Stimulated activated CD4-positive, alpha-beta T cell treated with anti-CD3 and anti-CD28 coated beads, Interleukin-1b, Interleukin-23, amount 100 ng/mL, for 48 hours (primary cell): ENCODE measurements at places on chromosomes 2 and 18.

GRCh38 chr2:9618410-9618809 is 12.4 kb downstream of the YWHAQ start:
- no peak for DNase-seq

GRCh38 chr2:132438691-132439090 is 22.1 kb downstream of the GPR39 start:
- peak; percentile 15 for DNase-seq

- DNase-seq, result no peak
These were observed 15.4 kb upstream of the CAVIN2 start for GRCh38 chr2:191862156-191862775.

DNA sequence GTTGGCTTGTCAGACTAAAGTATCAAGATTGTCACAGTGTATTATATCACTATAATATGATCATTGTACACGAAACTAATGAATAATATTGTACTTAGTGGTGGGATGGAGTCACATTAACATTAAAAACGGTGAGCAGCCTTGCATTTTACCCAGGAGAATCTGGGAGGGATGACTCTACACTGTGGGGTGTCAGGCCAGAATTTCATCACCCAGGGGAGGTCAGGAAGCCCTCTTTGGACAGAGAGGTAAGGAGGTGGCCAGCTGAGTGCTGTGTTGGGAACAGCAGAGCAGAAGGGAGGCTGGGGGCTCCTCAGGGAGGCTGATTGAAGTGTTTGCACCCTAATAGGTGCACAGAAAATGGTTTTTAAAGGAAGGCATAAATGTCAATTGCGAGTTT is 33.0 kb downstream of the CDCA7 start:
- no peak for DNase-seq

- no peak for DNase-seq
These were observed 9.6 kb downstream of the SH3YL1 start for GRCh38 chr2:254241-254640.

DNA sequence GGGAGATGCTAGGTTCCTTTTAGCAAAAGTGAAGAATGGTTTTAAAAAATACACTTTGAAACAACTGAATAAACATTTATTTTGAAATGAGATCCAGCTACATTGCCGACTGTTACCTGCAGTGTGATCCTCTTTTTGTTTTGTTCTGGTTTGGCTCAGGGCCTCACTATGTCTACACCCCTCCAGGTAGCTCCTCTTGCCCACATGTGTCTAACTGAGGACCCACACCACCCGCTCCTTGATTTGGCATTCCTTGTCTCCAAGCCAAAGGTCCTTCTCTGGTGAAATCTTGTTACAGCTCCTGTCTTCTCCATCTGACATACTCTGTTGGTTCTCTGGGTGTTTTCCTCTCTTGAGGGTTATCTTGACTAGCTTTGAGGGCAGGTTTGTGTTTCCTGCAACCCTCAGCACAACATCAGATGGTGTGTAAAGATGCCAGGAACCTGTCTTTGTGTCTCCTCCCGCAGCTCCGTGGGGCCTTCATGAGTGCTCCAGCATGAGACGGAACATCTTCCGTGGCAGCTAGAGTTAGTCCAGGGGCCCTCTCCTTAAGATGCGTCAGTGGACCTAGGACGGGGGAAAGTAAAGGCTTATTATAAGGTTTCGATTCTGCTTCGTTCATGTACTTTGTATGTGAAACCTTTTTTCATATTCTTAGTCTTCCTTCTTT is 32.1 kb downstream of the MAP4K4 start:
- peak; percentile 44 for DNase-seq

DNA sequence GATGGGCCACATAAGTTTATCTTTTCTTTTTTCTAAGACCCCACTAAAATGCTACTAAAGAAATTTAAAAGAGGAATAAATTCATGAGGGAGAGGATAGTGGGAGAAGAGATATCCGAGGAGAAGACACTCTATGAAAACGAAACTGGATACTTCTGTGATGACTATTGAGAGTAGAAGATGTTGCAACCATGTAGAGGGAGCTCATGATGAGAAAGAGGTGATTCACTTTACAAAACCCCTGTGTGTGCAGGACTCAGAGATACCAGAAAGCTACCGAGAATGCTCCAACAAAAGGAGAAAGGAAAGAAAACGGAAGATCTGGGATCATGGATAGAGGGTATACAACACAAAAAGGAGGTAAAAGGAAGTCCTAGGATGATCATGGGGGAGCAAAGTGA is 34.9 kb downstream of the SLC38A11 start:
- no peak for DNase-seq
